ENCODE measurements at places on chromosomes 2 and 18.

- DNase-seq = no peak
Observed at GRCh38 chr2:101991721-101992145, at the start of gene IL1R2. TSS of gene IL1R2 (plus strand) at chr2:101991960. CDS start at chr2:102008576, 16,616 bp downstream.

DNA sequence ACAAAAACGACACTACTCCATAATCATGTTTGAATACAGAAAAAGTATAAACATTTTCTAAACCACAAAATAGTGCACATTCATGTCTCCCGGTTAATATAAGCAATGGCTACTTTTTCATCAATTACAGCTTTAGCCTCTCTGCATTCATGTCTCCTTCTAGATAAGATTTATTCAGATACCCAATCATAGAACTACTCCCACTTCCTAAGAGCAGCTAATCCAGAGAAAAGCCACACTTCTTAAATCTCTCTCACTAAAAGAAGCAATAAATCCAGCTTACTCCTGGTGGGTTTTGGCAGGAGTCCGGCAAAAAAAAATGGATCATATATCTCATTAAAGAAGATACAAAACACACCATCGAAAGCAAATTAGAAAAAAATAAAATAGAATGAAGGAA, 20.1 kb downstream of the DSEL start:
- no peak for DNase-seq

DNA sequence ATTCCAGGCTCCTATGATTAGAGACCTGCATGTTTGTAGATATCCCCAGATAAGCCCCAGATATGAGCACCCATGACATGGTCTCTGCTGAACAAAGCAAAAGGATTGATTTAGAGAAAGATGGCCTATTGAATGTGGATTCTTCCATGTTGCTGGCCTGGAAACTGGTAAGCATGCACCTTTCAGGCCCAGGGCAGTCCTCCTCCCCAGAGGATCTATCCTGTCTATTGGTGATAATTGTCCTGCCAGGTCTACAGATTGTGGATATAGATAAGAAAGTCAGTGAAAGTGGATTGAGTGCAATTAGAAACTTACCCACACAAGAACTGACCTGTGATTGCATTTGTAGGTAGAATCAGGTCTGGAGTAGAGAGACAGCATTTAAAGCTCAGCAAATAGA, 256.9 kb upstream of the SIX3 start:
- no peak for DNase-seq

- DNase-seq = no peak
Observed at GRCh38 chr18:80245781-80246444, 1.4 kb downstream of the PARD6G start.

DNA sequence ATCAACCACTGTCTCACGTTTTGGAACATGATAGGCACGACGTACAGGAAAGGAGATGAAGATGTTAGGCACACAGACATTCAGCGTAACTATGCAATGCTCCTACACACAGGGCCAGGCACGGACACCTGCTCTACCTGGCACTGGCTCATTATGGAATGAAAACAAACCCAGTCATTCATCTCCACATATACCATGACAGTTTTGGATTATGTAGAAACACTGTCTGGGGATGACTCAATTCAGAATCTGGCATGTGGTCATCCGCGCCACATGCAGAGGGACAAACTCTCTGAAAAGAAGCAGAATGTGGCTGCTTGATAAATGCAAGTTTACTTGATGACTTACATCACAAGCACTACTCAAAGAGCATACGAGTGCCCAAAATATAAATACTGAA, 29.5 kb upstream of the NFU1 start:
- DNase-seq = no peak

DNA sequence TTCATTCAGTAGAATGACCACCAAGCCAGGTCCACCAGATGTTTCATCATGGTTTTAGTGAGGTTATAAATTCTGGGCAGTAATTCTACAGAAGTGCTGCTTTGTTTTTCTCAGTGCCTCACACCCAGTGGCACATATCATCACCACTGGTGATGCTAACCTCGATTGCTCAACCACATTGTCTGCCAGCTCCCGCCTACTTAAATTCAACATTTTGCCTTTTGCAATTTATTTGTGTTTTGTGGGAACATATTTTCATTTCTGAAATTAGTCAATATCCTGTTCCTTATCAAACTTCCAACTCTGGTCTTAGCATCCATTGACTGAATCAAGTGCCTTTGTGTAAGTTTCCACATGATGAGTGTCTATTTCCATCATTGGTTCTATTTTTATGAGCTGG, 62.3 kb upstream of the TMEM178A start:
- DNase-seq = no peak

DNA sequence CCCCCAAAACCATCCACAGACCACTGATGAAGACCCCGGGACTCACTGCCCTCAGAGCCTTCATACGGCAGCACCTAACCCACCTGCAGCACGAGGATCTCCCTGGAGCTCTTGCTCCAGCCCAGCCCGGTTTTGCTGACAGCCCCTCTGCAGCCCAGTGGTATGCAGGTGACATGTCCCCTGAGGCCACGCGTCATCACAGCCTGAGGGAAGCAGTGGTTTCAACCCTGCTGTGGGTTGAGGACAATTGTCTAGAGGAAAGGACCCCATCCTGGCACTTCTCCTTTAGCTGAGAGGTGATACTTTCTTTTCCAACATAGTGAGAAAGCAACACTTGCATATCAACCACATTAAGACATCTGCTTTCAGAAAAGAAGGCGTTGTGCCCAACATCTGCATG, 134.0 kb downstream of the SEPTIN10 start:
- DNase-seq = no peak

GRCh38 chr2:27009083-27009482, 23.7 kb upstream of the TMEM214 start:
- DNase-seq = no peak

GRCh38 chr2:11896386-11896785, 150.0 kb downstream of the LPIN1 start:
- no peak for DNase-seq

- DNase-seq = no peak
Observed at GRCh38 chr2:3033315-3033714, 344.3 kb downstream of the EIPR1 start.

- DNase-seq = no peak
Observed at GRCh38 chr2:3654011-3654410, 4.0 kb upstream of the ALLC start.

- DNase-seq = no peak
Observed at GRCh38 chr18:45166836-45167551, 448.3 kb upstream of the SLC14A2 start.

DNA sequence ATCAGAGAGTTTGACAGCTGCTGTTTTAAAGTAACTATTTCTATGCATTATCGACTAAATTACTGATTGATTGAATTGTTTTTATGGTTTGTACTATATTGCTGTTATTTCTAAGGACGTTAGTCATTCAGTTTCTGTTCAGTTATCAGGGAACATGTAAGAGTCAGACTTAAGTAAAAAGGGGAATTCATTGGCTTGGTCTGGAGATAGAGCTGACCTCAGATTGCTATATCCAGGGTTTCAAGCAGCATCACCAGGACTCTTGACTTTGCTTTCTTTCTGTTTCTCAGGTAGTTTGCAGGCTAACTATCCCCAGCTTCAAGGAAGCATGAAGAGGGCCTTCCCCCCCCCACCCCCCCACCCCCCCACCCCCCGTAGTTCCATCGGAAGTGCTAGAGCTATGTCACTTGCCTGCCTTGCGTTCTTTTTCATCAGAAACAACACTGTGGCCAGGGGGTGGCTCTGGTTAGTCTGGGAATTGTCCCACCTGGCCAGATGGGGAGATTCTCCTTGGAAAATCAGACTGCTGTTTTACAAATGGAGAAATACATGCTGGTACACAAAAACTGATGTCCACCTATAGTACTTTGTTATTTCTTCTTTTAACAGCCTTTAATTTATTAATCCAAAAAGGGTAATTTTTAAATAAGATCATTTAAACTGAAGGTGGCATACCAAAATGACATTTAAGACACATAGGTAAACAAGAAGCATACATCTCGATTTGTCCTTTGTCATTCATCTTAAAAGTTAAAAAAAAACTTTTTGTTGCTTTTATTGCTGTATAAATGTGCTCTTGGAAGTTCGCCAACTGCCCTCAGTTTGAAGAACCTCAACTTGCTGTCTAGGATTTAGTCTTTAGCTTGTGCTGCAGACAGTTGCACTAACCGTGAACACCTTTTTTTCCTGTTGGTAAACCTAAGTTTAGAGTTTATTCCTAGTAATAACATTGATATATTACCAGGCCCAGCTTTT, 9.4 kb downstream of the SMAD4 start:
- DNase-seq = no peak

- DNase-seq = peak; percentile 66
Observed at GRCh38 chr2:25276569-25277465, 64.9 kb downstream of the DNMT3A start.

DNA sequence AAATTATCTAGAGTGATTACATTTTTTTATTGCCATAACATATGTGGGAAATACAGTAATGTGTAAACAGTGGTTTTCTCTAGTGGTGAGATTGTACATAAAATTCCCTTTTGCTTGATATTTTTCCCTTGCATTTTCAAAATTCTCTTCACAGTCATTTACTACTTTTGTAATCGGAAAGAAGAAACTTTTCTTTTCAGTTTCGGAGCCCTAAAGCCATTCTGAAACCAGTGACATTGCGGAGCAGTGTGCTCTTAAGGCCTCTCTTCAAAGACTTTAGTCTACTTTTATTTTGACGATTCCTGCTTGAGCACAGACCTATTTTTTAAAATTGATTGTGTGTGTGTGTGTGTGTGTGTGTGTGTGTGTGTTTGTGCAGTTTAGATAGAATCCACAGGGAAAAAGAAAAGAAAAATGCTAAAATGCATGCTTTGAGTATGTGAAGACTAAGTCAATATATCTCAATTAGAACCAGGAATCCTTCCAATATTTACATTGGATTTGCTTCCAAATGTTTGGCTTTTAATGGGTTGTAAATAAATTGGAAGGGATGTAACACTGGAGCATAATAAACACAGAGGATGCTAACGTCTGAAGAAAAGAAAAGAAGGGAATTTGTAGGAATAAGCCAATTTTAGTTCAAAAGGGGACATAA, 357.4 kb downstream of the RND3 start:
- no peak for DNase-seq

GRCh38 chr2:171244466-171244969, 83.8 kb upstream of the TLK1 start:
- no peak for DNase-seq

- DNase-seq = no peak
Observed at GRCh38 chr2:151728804-151729414, 5.4 kb downstream of the NEB start.

GRCh38 chr2:229633556-229633955, 80.8 kb downstream of the DNER start:
- DNase-seq = no peak

DNA sequence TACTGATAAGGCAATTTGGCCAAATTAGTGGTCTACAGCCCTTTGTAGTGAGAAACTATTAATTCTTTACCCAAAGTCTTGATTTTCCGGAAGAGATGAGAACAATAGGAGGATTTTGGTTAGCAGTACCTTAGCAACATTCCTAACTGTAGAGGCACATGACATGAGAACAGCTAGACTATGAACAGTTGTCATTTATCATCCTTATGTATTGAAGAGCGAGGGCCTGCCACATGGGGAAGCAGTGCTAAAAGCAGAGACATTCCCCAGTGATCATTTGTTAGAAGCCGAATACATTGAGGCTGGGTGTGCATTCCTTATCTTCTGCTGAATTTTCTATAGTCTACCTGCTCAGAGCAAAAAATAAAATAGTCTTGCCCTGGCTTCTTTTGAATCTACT, 65.2 kb downstream of the RBBP8 start:
- no peak for DNase-seq

DNA sequence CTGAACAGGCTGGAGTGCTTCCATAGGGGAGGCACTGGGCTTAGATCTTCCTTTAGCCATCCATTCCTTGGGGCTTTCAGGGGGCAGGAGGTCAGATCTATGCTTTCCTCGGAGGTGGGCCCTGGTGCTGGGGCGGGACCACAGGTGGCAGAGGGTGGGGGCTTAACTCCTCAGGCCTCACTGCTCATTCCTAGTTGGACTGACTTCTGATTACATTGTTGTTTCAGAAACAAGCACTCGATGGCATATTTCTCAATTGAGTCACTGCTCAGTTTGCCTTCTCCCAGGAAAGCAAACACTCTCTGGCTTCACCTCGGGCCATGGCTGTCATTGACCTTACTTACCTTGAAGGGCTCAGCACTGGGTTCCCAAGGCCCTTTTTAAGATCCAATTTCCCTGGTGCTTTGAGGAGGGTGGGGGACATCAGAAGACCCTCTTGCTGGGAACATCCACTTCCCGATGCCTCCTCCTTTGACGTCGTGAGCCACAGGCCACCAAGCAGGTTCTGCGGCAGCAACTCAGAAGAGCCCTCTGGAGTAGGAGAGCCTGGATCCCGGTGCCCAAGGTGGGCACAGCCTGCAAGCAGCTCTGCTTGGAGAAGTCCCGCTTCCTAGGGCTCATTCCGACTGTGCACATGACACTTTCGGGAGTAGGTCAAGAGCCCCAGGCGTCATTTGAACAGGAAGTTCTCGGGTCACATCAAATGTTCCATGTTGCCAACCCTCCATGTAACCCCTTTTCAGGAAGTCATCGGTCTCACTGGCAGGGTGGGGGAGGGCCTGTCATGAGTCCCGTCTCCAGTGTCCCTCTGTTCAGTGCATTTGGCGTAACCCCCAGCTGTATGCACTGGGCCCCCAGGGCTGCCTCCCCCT, 40.6 kb downstream of the SDC1 start:
- no peak for DNase-seq

- DNase-seq = no peak
Observed at GRCh38 chr2:177192788-177193187, 19.8 kb upstream of the HNRNPA3 start.

- no peak for DNase-seq
Observed at GRCh38 chr2:203122317-203122986, 107.8 kb downstream of the NBEAL1 start.

DNA sequence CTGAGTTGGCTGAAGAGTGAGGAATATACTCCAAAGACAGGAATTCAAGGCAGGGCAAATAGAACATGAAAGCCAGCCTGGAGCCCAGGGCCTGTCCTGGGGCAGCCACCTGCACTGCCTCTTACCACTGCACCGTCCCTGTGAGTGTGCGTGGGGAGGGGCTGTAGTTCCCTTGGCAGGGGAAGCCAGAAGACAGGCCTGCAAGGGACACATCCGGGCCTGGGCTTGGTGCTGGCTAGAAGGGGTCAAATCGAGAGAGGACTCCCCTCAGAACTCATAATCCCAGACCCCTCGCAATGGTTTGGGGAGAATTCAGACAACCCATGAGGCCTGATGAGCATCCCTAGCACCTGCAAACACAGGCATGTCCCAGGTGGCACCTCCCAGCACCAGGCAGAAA, 87.0 kb downstream of the HDAC4 start:
- no peak for DNase-seq
